ENCODE measurements at places on chromosomes 5 and 9.

DNA sequence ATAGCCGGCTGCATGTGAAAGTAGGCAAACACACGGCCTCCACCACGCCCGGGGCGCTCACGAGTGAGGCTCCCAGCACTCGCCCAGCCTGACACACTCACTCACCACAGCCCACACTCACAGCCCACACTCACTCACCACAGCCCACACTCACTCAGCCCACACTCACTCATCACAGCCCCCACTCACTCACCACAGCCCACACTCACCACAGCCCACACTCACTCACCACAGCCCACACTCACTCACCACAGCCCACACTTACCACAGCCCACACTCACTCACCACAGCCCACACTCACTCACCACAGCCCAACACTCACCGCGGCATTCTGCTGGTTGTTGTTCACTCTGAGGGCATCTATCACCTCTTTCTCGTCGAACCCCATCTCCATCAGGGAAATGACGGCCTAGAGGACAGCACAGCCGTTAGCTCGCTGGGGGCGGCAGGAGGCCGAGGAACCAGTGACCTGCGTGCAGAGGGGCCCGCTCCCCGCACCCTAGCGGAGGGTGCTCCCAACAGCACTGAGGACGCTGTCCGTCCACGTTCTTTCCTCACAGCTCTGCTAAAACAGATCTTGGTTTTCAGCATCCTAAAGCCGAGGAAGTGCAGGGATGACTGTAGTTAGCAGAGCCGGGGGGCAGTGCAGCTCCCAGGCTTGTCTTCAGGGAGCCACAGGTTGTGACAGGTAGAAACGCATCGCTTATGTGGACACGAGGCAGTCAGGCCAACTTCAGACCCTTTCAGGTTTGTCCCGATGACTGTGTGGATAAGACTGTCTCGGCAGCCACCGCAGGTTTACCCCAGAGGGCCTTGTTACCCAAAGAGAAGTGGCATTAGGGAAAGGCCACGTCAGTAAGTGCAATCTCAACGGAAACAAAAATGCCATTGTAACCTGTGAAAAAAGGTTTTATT, 21.6 kb downstream of the UBAC1 start:
- DNase-seq, result no peak

DNA sequence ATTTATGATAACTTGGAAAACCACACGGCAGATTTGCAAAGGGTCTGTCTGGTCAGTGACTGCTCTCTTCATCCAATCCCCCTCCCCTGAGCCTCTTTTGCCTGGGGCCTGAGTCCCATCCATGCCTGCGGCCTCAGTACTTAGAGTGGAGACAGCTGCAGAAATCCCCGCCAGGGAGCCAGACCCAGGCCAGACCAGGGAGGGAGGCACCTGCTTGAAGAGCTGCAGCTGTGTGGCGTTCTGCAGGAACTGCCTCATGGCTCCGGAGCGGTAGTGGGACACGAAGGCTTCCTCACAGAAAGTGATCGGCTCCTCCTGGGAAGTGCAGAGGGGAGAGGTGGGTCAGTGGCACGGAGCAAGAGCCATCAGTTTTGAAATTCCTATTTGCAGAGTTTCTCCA, 101.6 kb downstream of the CRB2 start:
- DNase-seq, result no peak

DNA sequence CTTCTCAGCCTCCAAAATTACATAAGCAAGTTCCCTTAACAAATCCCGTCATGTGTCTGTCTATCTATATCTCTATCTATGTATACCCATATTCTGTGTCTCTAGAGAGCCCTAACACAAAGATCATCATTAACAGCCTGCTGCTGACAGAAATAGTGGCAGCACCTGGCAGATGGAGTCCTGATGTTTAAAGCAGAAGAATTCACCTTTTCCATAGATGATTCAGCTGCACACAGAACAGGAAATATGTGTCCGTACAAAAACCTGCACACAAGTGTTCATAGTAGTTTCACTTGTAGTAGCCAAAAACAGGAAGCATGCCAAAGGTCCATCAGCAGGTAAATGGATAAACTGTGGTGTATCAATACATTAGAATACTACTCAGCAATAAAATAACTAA, 45.0 kb upstream of the ACO1 start:
- DNase-seq, result no peak

DNA sequence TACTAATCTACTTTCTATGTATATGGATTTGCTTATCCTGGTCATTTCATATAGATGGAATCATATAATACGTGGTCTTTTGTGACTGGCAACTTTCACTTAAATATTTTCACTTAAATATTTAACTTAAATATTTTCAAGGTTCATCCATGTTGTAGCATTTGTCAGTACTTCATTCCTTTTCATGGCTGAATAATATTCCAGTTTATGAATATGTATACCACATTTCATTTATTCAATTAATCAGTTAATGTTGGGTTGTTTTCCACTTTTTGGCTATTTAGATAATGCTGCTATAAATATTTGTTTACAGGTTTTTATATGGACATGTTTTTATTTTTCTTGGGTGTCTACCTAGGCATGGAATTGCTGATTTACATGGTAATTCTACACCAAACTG, 7.7 kb downstream of the PRRC1 start:
- no peak for DNase-seq

DNA sequence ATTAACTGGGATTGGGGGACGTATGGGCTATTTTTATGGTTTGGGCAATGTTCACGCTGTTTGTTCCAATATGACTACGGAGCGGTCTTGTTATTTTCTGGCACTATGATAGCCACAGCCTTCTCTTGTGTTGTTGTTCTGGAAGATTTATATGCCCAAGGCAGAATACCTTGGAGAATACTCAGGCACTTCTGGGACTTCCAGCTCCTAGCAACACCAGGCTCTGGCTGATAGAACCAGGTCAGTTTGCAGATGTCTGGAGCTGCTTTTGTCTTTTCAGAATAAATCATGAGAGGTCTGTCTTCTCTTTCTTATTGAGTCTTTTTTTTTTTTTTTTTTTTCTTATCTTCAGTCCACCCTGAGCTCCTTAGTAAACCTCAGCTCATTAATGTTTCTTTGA, 262.5 kb downstream of the MED10 start:
- DNase-seq, result no peak

DNA sequence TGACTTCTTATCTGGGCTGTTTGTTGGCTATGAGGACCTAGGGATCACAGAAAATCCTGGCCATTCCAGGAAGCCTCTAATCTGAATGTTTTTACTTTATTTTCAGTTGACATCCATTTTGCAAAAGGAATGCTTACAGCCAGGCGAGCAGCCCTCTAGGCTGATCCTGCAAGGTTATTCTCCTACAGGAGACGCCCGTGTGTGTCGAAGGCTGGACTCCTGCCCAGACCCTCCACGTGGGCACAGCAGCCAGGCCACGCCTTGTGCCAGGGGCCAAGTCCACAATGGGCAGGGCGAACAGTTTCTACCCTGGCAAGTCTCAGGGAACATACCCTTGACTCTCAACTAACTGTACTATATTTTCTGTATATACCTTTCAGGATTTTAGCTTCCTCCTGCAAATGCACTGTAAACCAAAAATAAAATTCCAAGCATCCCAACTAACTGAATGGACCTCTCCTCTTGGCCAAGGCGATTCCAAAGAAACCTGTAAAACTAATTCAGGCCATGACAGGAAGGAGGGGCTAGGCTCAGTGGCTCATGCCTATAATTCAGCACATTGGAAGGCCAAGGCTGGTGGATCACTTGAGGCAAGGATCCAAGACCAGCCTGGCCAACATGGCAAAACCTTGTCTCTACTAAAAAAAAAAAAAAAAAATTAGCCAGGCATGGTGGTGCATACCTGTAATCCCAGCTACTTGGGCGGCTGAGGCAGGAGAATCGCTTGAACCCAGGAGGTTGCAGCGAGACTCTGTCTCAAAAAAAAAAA, 5.7 kb downstream of the CMBL start:
- no peak for DNase-seq

- no peak for DNase-seq
Observed at GRCh38 chr5:94362857-94363256, 255.5 kb downstream of the KIAA0825 start.

- peak; percentile 66 for DNase-seq
Observed at GRCh38 chr9:95131023-95131943, 186.2 kb downstream of the FANCC start.

DNA sequence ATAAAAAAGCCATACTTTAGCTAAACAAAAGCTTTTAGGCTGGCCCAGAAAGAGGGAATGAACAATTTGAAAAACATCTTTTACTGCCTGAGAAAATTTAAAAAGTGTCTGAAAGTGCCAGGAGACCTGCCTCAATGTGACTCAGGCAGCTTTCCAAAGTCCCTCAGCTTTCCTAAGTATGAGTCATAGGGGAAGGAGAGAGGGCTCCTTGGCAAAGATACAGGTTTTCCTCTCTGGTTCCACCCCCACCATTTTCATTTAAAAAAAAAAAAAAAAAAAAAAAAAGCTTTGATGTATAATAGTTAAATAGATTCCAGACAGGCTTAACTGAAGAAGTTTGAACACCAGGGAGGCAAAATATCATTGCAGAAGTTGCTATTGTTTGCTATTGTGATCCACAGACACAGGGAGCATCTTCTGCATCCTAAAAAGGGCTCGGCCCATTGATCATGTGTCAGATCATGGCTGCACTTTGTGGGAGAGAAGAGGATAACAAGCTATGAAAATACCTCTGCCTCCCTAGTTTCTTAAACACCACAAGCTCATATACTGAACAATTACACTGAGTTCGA, 71.5 kb downstream of the MRPS27 start:
- DNase-seq, result peak; percentile 94

- no peak for DNase-seq
Observed at GRCh38 chr9:109599131-109599530, 101.0 kb upstream of the PTPN3 start.

DNA sequence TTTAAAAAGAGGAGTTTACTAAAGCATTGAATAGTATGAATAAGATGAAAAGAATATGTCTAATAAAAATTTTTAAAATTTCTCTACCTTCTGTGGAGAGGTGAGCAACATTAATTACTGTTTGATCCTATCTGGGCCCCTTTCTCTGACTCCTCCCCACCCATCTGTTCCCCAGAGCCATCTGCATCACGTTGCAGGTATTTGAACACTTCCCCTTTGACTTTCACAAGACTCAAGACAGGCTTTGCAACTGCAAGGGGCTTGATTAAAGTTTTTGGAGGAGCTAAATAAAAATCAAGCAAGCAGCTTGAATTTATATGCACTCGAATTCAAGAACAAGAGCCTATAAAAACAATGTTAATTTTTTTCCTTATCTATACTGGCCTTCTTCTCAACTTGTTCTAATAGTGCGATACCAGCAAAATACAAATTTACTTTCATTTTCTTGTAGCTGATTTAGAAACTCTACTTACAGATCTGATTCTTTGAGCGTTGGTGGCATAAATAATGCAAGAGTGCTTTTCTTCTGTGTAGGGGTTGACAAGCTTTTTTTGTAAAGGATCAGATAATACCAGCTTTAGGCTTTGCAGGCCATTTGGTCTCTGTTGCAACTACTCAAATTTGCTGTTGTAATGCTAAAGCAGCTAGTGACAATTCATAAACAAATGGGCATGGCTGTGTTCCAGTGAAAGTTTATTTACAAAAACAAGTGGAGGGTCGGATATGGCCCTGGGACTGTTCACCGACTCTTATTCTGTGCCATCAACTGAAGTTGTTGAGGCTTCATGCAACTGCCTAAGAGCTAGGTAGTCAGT, 21.2 kb downstream of the TXNDC8 start:
- no peak for DNase-seq

- DNase-seq, result no peak
Observed at GRCh38 chr9:89402695-89403427, 84.6 kb downstream of the SECISBP2 start.

DNA sequence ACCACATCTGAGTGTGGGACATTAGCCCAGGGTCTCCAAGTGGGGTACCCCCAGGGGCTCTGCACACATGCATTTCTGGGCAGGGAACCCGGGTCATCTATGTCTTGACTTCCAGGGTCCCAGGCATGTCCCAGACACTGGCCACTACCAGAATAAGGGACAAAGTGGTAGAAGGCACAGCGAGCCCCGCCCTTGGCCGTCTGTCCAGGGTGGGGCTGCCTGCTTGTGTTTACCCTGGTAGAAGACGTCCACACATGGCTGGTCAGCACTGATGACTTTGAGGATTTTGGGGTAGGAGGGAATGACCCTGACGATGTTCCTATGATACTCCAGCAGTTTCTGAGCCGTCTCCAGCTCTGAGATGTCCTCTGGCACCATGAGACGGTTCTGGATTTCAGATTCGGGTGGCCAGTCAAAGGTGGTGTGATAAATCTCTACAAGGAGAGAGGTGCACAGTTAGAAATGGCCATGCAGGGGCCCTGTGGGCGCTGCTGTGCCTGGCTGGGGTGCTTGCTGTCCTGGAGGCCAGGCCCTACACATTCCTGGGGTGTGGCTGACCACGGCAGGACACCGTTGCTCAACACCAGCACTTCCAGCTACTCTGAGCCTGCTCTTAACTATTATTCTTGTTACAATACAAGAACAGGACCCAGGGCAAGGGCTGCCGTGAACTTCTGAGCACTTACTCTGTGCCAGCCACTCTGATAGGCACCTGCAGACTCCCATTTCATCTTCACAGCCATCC, 51.3 kb downstream of the AK8 start:
- DNase-seq, result no peak

- no peak for DNase-seq
Observed at GRCh38 chr5:147175516-147176097, 59.2 kb upstream of the STK32A start.

DNA sequence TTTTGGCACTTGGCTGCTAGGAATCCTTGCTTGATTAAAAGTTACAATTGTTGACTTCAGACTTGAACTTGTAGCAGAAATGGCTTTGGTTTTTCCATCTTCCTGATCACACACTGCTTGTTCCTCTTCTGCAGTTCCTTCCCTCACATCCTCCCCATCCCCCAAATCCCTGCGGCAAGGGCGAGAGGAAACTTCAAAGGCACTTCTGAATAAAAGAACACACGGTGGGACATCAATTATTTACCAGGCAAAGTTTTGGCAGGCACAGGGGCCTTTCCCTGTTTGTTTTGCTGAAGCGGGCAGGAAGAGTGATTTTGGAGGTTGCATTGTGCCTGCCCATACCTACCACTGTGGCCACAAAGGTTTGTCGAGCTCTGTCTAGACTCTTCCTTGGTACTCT, 260.9 kb downstream of the KIF4B start:
- DNase-seq, result no peak

- DNase-seq, result peak; percentile 18
Observed at GRCh38 chr5:33337637-33337992, 103.2 kb upstream of the TARS1 start.

DNA sequence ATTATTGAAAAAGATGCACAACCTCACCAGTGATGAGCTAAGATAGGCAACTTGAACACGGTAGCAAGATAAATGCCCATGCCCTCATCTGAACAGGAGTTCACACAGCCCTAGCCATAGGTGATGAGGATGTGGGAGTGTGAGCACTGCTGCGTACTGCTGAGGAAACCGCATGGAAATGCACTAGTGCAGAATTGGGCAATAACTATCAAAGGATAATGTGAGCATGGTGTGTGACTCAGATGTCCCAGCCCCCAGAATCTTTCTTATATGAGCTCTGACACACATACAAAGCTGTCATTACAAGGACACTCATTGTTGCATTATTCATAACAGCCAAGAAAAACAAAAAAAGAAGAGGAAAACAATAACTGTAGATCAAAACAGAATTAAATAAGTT, 521.2 kb downstream of the IRX1 start:
- peak; percentile 65 for DNase-seq

All from fibroblast of upper back skin (primary cell).